Right lung (tissue), 10 donors: ENCODE measurements at places on chromosomes 6 and 20.

- no peak for DNase-seq
Measured at GRCh38 chr6:14642842-14643241, 525.3 kb downstream of the CD83 start.

GRCh38 chr6:100378576-100378975 lies 86.1 kb downstream of the SIM1 start:
- no peak for DNase-seq

GRCh38 chr20:21027569-21027968 lies 78.6 kb downstream of the LINC00237 start:
- no peak for DNase-seq

DNA sequence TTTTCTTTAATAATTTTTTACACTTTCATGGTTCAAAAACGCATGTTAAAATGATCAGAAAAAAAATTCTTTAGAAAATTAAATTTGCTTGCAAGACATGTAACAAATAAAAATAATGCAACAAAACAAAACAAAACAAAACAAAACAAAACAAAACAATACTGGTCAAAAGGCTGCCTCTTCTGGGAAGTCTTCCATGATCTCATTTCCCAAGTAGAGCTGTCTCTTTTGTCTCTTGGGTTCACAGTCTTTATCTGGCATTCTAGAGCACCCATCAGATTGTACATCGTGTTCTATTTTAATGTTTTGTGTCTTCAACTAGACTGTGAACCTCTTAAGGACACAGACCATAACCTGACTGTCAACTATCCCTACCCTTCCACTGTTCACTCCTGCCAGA lies 25.3 kb downstream of the TP53INP2 start:
- no peak for DNase-seq

DNA sequence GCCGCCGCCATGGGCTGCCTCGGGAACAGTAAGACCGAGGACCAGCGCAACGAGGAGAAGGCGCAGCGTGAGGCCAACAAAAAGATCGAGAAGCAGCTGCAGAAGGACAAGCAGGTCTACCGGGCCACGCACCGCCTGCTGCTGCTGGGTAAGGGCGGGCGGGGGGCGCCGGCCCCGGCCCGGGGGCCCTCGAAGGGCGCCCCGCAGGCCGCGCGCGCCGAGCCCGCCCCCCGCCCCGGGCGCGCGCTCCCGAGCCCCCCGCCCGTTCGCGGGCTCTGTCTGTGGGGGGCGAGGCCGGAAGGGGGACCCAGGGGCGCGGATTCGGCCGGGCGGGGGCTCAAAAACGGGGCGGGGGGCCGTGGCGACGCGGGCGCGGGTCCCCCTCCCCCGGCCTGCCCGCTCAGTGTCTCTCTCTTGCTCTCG lies 39.2 kb downstream of the GNAS start:
- DNase-seq, result no peak

DNA sequence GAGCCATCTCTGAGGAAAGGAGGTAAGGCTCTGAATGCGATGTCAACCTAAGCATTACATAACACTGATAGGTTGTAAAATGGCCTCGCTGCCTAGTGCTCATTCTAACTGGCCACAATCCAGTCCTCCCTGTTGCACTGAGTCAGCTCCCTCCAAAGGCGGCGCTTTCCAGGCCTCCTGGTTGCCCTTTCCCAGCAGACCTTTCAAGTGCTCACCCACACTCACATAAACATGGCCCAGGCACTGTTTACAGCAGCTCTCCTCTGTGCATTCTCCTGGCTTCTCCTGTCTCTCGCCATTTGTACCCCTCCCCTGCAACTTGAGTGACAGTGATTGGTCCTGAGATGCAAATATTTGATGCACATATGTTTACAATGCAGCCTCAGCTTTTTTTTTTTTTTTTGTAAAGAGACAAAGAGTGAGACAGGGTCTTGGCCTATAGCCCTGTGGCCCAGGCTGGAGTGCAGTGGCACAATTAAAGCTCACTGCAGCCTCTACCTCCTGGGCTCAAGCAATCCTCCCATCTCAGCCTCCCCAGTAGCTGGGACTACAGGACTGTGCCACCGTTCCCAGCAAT lies 36.8 kb upstream of the PRND start:
- no peak for DNase-seq

DNA sequence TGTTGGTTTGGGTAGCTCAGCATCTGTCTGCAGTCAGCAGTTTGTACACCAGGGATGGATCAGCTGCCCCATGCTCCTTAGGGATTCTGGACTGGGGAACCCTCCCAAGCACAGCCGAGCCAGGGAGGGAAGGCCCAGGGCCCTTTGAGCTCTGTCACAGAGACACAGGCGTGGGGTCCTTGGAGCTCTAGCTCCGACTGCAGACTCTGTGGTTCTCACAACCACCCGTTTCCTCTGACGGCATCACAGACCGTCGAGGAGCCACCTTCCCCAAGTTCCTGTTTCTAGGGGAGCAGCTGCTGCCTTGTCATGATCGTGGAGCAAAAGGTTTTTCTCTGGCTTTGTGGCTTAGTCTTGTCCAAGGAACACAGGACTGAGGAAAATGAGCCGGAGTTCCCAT lies at the start of gene SLA2:
Gene SLA2 (minus strand): TSS at position 199 of the 400 bp plus-strand sequence. CDS start 4,861 bp downstream, outside the sequence.
- DNase-seq, result no peak

GRCh38 chr6:89298680-89299465 lies 16.2 kb downstream of the GABRR2 start:
- DNase-seq, result no peak

GRCh38 chr6:33696548-33697518 lies 14.7 kb downstream of the UQCC2 start:
- DNase-seq, result no peak

DNA sequence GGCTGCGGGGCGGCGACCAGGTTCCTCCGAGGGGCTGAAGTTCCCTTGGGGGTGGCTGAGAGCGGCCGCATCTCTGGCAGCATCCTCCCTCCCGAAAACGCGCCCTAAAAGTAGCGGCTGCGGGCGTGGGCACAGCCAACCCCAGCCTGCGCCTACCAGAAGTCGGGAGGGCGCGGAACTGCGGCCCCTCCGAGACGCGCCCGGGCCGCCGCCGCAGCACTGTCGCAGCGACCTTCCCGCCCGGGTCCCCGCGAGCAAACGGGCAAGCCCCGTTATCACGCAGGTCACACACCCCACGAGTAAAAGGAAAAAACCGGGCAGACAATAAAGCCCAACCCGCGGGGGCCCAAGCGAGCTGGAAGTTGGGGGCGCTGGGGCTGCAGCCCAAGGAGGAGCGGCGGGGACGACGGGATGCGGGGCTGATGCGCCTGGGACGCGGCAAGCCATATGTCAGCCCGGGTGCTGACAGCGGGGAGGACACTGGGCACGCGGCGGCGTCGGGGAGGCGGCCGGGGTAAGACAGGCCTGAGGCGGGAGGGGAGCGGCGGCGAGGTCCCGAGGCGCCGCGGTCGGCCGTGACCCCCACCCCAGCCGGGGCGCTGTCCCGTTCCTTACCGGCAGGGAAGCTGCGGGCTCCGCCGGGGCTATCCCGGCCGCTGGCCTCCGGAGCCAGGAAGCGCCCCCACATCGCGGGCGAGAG lies 659 bp downstream of the CEP85L start:
- DNase-seq, result no peak

GRCh38 chr6:27693766-27694546 lies 218.2 kb downstream of the OR2B2 start:
- DNase-seq, result no peak

GRCh38 chr6:107988570-107988969 lies 30.6 kb upstream of the SEC63 start:
- DNase-seq, result no peak

DNA sequence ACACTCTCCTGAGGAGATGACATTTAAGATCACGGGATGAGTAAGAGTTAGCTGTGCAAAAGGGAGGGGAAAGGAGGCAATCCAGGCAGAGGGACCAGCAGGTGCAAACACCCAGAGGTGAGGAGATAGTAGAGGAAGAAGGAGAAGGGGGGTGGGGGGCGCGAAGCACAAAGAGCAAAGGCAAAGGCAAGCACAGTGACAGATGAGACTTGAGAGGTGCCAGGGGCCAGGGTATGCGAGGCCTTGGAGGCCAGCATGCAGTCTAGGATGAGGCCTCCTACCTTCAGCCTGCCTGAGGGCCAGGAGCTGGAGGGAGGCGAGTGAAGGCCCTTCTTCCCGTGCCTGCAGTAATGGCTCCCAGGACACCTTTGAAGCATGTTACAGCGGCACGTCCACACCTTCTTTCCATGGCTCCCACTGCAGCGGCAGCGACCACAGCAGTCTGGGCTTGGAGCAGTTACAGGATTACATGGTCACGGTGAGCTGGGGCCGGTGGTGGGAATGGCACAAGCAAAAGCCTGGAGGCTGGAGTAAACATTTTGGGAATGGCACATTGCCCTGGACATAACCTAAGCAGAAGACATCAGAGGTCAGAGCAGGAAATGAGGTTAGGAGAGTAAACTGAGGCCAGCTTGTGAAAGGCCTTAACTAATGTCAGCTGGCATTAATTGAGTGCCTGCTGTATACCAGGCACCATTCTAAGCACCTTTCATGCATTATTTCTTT lies 18.6 kb downstream of the CCM2L start:
- DNase-seq, result no peak

DNA sequence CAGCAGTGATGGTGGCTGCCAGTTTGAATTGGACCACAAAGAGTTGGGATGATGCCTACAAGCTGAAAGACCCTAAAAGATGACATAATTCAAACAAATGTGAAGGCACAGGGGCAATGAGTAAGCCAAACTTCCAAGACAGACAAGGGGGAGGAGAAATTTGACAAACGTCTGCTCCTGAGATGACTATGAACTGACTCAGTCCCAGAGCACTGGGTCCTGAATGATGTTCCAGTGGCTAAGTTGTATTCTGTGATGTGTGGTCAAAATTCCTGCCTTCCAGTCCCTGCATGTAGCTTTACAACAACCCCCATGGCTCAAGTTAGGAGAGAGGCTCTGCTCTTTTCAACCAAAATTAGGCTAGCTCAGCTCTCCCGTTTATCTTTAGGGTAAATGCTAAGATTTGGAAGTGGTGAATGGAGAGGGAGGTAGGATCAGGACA lies 86.1 kb upstream of the SIRPA start:
- no peak for DNase-seq

DNA sequence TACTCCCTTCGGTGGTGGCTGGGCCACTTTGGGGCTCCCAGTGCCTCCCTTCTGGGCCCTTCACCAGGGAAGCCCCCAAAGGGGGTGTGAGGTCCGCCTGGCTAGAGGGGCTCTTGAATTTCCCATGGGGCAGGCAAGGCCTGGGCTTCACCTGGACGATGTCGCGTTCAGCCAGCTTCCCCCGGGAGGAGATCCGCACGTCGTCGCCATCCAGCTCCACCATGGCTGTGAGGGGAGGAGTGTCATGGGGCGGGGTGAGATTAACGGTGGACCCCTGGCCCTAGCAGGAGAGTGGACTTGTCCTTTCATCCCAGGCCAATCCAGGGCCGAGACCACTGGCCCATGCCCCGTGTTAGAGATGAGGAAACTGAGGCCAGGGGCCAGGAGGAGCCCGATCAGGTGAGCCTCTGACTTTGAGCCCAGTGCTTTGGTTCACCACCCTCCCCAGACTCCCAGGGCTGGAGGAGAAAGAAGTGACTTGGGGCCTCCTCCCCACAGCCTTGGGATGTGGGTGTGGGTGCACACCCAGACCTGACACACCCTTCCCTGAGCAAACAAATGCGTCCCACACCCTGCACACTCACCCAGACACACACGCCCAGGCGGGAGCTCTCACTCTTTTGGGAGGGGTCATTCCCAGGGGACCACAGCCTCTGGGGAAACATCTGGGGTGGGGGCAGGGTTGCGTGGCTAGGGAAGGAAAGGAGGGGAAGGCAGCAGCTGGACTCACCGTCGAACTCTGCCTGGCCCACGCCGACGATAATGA lies 46.1 kb downstream of the RAB44 start:
- DNase-seq, result no peak

DNA sequence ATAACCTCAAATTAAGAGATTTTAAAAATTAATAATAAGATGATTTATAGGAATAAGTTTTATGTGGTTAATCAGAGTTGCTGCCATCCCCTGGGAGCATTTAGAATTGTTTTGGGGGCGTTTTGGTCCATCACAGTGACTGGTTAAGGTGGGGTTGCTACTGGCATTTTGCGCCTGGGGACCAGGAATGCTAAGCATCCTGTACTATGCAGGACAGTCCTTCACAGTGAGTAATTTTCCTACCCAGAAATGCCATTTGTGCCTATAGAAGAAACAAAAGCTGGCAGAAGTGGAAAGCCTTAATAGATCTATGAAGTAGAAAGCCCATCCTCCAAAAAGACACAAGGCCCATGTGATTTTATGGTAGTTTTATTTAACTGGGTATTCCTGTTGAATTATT lies 118.0 kb downstream of the ANKS1A start:
- no peak for DNase-seq

GRCh38 chr6:36615018-36615761 lies 21.0 kb downstream of the SRSF3 start:
- DNase-seq, result no peak

GRCh38 chr20:53652090-53652858 lies 58.6 kb upstream of the ZNF217 start:
- no peak for DNase-seq

GRCh38 chr6:36907781-36908180 lies 22.0 kb downstream of the C6orf89 start:
- DNase-seq, result no peak

- no peak for DNase-seq
Measured at GRCh38 chr6:31453259-31453658, 44.7 kb upstream of the MICB start.

GRCh38 chr20:45836841-45837240 lies 3.2 kb downstream of the SNX21 start:
- DNase-seq, result no peak

DNA sequence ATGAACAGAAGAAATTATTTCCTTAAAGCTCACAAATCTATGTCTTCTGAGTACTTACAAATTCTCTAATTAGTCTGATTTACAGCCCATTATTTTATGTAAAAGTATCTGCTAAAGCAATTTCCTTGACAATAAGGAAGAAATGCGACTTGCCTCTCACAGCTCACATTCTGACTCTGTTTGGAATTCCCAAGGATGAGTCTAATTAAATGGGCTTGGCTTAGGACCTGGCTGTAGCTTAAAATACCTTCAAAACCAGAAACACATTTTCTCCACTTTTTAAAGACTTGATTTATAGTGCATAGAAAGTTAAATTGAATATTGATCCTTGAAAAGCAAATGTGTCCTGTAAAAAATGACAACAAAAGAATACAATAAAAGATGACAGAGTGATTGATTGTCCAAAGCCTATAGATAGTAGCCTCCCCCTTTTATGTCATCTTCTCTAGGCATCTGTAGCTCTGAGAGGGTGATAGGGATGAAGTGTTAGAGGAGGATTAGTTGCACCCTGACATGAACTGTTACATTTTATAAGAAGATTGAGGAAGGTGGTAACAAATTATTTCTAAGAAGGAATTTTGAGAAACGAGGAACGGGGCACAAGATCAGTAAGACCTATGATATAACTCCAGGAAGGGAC lies 118.9 kb downstream of the MACROD2 start:
- no peak for DNase-seq

DNA sequence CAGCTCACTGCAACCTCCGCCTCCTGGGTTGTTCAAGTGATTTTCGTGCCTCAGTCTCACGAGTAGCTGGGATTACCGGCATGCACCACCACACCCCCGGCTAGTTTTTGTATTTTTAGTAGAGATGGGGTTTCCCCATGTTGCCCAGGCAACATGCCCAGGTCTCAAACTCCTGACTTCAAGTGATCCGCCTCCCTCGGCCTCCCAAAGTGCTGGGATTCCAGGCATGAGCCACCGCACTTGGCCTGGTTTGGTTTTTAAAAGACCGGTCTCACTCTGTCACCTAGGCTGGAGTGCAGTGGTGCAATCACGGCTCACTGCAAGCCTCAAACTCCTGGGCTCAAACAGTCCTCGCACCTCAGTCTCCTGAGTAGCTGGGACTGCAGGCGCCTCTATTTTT lies 40.1 kb downstream of the VSTM2L start:
- no peak for DNase-seq
